Activated CD4-positive, alpha-beta memory T cell treated with anti-CD3 and anti-CD28 coated beads, Interleukin-2, amount 10 ng/mL, durations not matched to agents 7 days and 5 days (primary cell): ENCODE measurements at places on chromosomes 2 and 18.

DNA sequence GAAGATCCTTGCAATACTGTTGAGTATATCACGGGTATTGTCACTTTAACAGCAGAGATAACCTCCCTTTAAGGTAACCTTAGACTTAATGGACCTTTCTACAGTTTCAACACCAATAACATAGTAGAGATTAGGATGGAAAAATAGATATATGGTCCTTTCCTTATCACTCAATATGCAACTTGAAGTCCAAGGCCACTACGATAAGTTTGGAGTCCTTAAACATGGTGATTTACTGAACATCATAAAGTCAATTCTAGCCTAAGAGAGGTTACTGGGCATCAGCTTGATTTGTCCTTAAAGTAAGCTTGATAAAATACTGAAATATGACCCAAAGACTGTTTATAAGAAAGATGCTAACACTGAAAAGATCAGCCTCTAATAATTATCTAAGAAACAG, 203.2 kb downstream of the STK39 start:
- no peak for DNase-seq
- H3K4me3 ChIP-seq: no peak overlapping the region
- H3K27me3 ChIP-seq: no peaks in the 10 kb centered on the region
- H3K27ac ChIP-seq: no peak overlapping the region
- H3K36me3 ChIP-seq: peaks cover 22% of the 10 kb centered on the region
- peaks cover 26% of the 10 kb centered on the region for H3K4me1 ChIP-seq

- DNase-seq: no peak
- no peaks in the 10 kb centered on the region for H3K27me3 ChIP-seq
- H3K27ac ChIP-seq: no peak overlapping the region
- H3K4me1 ChIP-seq: no peaks in the 10 kb centered on the region
- no peaks in the 10 kb centered on the region for H3K36me3 ChIP-seq
Observed at GRCh38 chr2:7020468-7020867, 103.3 kb downstream of the RNF144A start.

GRCh38 chr2:209451209-209451834, 27.5 kb downstream of the MAP2 start:
- no peaks in the 10 kb centered on the region for H3K4me1 ChIP-seq
- H3K27me3 ChIP-seq: no peaks in the 10 kb centered on the region
- no peaks in the 10 kb centered on the region for H3K36me3 ChIP-seq
- H3K27ac ChIP-seq: no peak overlapping the region

DNA sequence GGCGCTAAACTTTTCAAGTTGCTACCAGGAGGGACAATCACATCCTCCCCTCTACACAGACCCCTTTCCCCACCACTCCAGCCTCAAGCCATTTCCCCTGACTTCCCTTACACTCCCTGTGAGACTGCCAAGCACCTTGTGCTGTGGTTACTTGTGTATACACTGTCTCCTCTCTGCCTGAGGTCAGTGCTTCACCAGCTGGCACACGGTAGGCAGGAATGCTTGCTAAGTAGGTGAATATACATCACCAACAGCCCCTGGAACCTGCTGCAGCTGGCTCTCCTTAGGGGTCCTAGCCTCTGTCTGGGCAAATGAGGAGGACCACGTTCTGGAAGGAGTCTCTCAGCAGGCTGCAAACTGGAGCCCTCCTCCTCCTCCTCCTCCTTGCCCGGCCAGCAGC, 38.3 kb upstream of the ACAA2 start:
- no peaks in the 10 kb centered on the region for H3K36me3 ChIP-seq
- H3K27ac ChIP-seq: no peak overlapping the region
- no peak for DNase-seq
- H3K4me3 ChIP-seq: no peak overlapping the region
- H3K27me3 ChIP-seq: peaks cover 9% of the 10 kb centered on the region

- H3K27ac ChIP-seq: no peak overlapping the region
- no peak overlapping the region for H3K4me3 ChIP-seq
- H3K4me1 ChIP-seq: peaks cover 5% of the 10 kb centered on the region
- no peaks in the 10 kb centered on the region for H3K36me3 ChIP-seq
- peaks cover 8% of the 10 kb centered on the region for H3K27me3 ChIP-seq
- DNase-seq: no peak
Observed at GRCh38 chr2:151302879-151303278, 13.4 kb upstream of the NMI start.

DNA sequence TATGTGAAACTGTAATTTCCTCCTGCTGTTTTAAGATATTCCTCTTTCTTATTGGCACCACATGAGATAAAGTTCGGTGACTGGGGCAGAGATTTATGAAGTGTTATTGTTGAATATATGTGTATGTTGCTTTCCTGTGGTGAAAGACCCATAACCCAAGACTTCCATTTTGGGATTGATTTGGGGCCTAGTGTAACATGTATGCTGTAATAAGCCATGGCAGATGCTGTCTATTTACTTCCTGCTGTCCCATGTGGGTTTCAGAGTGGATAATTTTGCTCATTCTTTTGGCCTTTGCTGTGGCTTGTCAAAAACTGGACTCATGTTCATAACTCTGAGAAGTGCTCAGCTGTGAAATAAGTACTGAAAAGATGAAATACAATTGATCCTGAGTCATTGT, 10.8 kb upstream of the MYO1B start:
- peaks cover 1% of the 10 kb centered on the region for H3K27me3 ChIP-seq
- DNase-seq: no peak
- no peak overlapping the region for H3K4me3 ChIP-seq
- H3K36me3 ChIP-seq: no peaks in the 10 kb centered on the region

GRCh38 chr2:28654663-28655320, 96.8 kb upstream of the PPP1CB start:
- H3K4me3 ChIP-seq: no peak overlapping the region
- no peaks in the 10 kb centered on the region for H3K27me3 ChIP-seq
- no peak for DNase-seq
- peaks cover 21% of the 10 kb centered on the region for H3K4me1 ChIP-seq
